Hematopoietic multipotent progenitor cell treated with erythropoietin and hydrocortisone succinate and interleukin-3 and kit ligand, for 17 days (in vitro differentiated cells): ENCODE measurements at places on chromosomes 6 and 20.

GRCh38 chr6:170080828-170081371 lies 210.0 kb downstream of the DLL1 start:
- DNase-seq = no peak

DNA sequence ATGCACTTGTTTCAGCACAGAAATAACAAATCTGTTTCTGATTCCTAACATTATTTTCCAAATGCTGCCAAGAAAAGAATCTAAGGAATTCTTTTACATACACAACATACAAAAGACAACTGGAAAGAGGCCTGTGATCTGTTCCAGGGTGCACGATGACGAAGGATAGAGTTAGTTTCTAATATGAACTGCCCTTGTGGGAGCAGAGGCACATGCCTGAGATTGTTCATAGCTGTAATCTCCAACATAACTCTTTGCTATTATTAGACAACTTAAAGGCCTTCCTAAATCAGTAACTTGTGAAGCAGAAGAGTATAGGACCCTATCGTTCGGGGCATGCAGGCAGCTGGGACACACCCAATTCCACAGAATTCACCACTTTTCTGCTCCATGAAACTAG lies 41.2 kb upstream of the NHSL1 start:
- DNase-seq = no peak

DNA sequence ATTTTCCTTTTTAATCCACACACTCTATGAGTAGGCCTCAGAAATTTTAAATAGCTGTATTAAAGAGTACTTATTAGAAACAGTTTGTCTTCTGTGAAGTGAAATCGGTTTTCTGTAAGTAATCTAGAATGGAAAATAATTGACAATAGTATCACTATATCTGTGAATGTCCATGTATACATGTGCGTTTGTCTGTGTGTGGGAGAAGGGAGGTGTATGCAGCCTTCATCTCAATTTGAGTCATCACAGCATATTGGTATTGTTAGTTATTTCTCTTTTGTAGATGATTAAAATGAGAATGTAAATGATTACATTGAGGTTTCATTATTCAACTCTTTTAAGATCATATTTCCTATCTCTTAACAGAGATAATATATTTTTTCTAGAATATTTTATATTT lies 206.0 kb downstream of the EYS start:
- DNase-seq = no peak

DNA sequence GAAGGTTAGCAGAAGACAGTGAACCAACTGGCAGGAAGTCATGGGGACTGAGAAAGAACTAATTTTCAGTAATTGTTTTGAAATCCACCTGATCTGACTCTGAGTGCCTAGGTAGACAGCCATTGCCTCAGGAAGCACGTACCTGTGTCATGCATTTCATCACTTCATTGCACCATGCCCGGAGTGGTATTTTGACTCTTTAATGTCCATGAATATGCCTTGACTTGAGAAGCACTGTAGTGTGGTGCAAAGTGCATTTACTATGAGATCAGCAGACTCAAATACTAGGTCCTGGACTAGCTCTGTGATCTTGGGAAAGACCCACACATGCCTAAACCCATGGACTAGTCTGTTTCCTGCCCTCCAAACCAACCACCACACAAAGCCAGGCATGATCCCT lies 370.9 kb upstream of the MARCKS start:
- no peak for DNase-seq

- no peak for DNase-seq
Observed at GRCh38 chr6:38420207-38420606, 219.5 kb downstream of the BTBD9 start.

DNA sequence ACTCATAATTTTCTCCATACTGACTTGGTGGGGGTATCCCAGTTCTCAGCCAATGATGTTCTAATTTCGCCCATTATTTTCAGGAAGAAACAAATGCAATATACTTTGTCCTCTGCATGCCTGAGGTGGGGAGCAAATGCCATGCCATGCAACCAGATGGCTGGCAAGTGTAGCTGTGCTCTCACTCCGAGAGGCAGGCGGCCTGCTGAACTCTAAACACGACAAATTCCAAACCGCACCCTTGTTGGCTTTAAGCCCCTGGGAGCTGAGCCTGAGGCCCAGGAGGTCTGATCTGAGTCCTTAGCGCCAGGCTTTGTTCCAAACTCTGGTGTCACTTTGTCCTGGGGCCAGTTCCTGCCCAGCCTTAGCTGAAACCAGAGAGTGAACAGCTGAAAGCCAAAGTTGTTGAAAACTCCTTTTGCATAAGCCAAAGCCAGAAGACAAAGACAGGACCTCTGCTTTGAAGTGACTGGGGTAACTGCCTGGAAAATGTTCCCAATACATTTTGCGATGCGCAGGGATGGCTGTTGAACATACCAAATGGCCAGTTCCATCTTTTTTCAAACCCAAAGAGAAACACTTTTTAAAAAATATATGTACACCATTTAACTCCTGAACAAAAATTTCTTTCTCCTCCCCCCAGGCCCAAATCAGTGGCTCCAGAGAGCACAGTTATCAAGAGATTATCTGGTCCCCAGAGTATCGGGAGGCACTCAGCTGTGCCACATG lies 46.2 kb downstream of the TTI1 start:
- DNase-seq = no peak

DNA sequence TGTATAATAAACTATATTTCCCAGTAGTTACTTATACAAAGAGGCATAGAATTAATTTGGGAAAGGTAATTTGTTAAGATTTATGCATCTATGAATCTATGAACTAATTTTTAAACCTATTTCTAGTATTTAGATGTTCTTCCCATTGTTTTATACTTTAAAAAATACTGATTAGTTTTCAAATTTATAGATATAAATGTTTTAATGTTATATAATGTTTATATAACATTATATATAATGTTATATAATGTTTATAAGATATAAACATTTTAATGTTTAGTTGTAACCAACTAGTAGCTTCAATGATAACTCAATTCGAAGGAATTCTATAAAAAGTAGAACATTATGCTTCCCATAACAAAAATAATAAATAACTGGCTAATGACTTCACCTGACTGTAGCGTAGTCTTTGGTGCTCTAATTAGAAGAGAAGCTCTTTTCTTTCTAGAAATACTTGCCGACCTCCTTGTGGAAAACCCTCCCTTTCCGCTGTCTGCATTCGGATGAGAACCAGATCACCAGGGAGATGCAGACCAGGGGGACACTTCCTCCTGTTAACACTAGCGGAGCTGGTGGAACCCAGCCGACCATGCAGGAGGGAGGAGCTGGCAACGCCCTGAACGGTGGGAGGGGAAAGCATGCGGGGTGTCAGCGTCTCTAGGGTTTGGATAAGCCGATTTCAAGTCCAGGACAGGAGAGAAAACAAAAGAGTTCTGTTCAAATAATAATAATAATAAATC lies 158.4 kb downstream of the OR2B2 start:
- DNase-seq = peak; percentile 89

GRCh38 chr20:34268851-34269636 lies 27.8 kb downstream of the ASIP start:
- DNase-seq = no peak

GRCh38 chr6:11418290-11418905 lies 119.2 kb upstream of the TMEM170B start:
- no peak for DNase-seq
